ENCODE measurements at places on chromosomes 1 and 21.

- DNase-seq = no peak
These were observed 4.1 kb downstream of the PALMD start for GRCh38 chr1:99650030-99650429.

DNA sequence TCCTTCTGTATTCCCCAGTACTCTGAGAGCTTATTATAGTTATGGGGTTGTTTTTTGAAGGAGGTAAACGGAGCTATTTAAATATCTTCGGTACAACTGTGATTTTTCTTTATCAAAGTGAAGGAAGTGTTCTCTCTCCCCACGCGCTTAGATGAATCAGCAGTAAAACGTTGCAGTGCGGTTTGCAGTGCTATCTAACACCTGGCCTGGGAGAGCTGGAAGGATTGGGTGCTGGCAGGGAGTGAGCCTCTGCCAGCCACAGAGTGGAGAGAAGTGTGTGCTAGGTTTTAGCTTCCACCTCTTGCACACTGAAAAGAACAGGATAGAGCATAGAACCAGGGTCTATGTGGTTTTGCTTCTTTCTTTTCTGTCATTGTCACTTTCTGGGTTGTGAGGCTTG, 165.9 kb downstream of the SDCCAG8 start:
- DNase-seq = peak; percentile 9

- DNase-seq = no peak
These were observed 5.0 kb downstream of the NDUFS2 start for GRCh38 chr1:161207173-161207572.

DNA sequence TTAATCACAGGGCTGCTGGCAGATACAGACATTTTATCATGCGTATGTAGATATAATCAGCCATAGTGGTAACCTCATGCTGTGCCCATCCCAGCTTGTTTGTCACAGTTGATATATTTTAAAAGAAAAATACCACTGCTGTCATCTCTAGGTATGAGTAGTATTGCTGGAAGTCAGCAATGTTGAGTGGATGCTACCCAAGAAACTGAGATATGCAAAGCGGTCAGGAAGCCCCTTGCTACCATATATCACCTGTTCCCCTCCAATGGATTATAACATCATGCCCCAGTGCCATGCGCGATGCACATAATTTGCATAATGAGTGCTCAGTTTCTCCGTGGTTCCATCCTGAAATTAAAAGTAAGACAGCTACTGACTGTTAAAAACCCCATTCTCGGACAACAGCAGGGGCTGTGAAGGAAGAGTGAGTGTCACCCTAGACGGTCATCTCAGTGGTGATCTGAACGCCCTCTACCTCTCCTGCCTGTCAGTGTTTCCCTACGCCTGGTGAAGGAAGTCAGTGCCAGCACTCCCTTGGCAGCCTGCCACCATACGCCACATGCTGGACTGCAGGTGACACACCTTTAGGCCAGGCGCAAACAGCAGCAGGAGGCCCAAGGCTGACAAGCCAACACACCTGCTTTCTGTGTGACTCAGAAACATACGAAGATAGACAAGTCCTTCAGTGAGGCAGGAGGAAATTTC, 2.7 kb downstream of the IL10RB start:
- peak; percentile 52 for DNase-seq

- DNase-seq = no peak
These were observed 20.4 kb downstream of the CCT8 start for GRCh38 chr21:29053011-29053553.

DNA sequence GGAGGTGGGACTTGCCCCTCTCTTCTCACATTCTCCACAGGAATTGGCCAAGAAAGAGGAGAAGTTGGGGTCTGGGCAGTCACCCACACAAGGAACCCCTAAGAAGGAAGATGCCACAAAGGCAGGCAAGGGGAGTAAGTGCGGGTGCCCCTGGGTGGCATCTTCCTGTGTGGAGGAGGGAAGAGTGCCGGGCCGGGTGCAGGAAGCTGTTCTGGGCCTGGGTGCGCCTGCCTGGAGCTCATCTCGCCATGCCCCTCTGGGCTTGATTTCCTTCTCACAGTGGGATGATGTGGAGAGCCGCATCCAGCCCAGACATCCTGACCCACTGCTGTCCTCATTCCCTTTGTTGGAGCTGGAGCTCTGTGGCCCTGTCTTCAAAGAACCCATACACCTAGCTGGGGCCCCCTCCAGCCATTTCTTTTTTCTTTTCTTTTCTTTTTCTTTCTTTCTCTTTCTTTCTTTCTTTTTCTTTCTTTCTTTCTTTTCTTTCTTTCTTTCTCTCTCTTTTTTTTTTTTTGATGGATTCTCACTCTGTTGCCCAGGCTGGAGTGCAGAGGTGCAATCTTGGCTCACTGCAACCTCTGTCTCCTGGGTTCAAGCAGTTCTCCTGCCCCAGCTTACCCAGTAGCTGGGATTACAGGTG, 9.3 kb downstream of the LRRC71 start:
- DNase-seq = no peak

GRCh38 chr21:35530766-35531165, 481.7 kb upstream of the RUNX1 start:
- DNase-seq = no peak

DNA sequence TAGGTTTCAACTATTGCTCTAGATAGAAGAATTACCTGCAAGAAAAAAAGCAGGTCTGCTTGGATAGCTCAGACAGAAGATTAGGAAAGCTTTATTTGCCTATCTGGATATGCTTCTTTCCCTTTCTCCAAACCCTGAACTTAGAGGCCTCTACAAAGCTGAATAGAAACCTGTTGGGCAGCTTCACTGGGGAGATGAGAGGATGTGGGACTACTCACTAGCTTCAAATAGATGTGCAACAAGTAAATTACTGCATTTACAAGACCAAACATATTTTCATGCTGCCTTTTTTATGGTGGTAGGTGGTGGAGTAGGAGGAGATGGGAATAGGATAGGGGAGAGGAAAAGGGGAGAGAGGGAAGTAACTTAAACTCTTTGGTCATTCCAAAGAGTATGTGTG, 6.4 kb downstream of the CLCA2 start:
- DNase-seq = no peak

- DNase-seq = no peak
These were observed 131.3 kb upstream of the C1orf21 start for GRCh38 chr1:184255560-184255959.

DNA sequence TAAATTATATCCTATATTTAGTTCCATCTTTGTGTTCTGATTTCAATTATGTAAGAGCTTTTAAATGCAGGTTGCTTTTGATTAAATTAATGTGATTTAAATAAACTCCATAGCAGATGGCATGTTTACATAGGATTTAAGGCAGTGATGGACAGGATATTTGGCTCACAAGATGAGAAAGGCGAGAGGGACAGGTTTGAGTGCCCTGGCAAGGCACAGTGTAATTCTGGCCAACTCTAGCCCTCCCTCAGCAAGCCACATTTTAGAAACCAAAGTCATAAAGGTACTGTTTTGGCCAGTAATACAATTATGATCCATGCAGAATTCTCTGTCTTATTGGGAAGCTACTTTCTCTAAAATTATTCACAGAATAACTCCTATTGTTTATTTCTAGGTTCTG, 50.6 kb upstream of the C1orf146 start:
- DNase-seq = no peak

DNA sequence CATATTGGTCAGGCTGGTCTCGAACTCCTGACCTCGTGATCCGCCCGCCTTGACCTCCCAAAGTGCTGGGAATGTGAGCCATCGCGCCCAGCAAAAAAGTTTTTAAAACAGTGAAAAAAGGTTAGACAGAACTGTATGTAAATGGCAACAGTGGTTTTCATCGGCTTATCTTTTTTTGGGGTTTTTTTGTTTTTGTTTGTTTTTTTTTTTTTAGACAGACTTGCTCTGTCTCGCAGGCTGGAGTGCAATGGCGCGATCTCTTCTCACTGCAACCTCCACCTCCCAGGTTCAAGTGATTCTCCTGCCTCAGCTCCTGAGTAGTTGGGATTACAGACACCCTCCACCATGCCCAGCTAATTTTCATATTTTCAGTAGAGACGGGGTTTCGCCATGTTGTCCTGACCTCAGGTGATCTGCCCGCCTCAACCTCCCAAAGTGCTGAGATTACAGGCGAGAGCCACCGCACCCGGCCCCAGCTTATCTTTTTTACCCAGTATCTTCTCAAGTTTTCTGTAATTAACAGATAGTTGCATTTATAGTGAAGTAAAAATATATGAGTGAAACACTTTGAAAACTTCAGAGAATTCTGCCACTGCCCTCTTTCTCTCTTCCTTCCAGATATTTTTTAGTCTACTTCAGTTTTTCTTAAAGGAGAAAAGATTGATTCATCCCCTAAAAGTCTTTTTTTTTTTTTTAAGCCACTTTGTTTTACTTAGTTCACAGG, 13.1 kb downstream of the TIMM17A start:
- DNase-seq = no peak

GRCh38 chr1:172663732-172664131, 4.8 kb downstream of the FASLG start:
- DNase-seq = no peak

GRCh38 chr1:155079210-155079486, 511 bp downstream of the EFNA3 start:
- no peak for DNase-seq

DNA sequence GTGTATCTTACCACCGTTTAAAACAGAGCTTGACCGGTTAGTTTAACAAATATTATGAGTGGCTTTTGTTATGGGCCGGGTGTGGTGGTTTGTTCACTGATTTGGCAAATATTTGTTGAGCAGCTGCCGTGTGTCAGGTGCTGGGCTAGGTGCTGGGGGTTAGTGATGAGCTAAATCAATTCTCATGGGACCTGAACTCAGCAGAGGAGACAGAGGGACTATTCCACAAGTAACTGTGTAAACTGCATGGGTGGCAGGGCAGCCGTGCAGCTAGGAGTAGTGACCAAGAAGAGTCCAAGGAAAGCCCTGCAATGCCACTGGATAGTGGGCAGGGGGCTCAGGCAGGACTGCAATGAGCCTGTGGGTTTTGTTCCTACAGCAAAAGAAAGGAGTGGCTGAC, 11.2 kb upstream of the C2CD2 start:
- DNase-seq = no peak

DNA sequence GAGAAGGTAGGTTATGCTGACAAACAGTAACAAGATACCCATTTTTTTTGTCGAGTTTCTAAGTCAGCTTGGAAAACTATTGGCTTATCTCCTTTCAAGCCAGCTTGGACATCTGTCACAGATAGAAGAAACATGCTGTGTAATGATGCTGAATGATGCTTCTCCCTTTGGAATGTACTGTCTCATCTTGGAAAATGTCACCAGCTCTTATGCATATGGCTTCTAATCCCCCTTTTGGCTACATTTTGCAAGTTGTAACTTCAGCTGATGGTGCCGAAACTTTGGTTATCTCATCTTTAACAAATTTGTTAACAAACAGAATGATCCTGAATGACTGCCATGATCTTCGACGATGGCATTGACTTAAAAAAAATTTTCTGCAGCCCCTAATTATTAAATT, 68.8 kb upstream of the ST6GALNAC3 start:
- no peak for DNase-seq

GRCh38 chr1:227066999-227067398, 126.9 kb downstream of the COQ8A start:
- no peak for DNase-seq

- DNase-seq = no peak
These were observed 30.6 kb upstream of the LCE5A start for GRCh38 chr1:152479792-152480595.

DNA sequence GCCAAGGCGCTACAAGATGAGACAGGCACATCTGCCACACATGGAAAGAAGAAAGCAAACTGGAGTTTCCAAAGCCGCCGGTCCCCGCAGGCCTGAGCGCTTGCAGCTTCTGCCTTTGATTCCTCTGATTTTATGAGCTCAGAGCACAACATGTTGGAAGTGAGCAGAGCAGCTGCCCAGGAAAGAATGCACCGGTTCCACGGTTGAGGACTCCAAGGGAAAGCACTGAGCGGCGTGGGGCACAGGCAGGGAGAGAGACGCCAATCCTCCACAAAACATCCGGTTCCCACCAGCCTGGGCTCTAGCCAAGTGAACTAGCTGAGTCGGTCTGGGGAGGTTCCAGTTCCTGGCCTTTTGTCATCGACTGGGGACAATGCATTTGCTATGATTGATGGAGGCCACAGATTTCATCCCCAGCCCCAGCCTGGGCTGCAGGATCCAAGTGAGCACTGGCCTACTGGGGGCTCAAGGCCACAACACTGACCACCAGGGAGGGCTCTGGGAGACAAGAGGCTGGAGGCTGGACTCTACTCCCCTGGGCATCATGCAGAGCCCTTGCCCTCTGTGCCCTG, 253.1 kb upstream of the IRF2BP2 start:
- DNase-seq = no peak

DNA sequence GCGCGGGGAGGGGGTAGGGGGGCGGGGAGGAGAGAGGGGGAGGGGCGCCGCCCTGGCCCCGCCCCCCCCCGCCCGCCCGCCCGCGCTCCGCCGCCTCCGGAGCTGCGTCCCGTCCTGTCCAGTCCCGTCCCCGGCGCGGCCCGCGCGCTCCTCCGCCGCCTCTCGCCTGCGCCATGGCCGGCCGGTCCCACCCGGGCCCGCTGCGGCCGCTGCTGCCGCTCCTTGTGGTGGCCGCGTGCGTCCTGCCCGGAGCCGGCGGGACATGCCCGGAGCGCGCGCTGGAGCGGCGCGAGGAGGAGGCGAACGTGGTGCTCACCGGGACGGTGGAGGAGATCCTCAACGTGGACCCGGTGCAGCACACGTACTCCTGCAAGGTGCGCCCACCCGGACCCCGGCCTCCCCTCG, at the start of gene AGRN:
Gene AGRN, plus strand, starts transcription at position 121 of the 405 bp plus-strand sequence. Its CDS starts 53 bp downstream, at position 174.
- no peak for DNase-seq

- no peak for DNase-seq
These were observed 71.8 kb downstream of the NTPCR start for GRCh38 chr1:233022246-233022645.

- no peak for DNase-seq
These were observed 5.3 kb upstream of the CXADR start for GRCh38 chr21:17507591-17507990.

DNA sequence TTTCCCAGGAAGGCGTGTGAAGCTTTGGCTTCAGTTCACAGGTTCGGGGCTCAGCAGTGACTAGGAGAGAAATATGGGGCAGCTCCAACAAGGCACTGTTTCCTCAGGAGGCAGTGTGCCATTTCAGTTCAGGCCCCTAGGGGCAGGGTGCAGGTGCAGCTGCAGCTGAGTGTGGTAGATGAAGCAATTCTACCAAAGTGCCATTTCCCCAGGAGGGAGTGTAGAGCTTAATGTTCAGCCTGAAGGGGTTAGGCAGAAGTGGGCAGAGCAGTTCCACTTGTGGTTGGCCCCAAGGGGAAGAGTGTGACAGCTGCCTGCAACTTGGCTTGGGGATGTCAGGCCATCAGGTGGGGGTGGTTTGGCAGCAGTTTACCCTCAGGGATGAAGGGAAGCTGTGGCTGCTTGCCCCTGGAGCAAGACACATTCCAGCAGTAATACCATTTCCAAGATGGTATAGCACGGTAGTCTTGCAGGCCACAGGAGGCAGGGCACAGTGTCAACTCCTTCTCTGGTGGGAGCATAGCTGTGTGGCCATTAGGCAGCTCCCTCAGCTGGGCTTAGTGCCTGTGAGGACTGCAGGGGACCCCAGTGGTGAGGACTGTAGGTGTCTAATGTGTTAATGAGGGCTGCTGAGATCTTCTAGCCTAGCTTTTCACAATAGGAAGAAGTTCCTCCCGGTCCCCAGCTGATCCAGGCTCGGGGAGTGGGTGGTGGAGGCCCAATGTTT, 34.7 kb downstream of the RGSL1 start:
- DNase-seq = peak; percentile 76

Measured in NCI-H187 (cell line).